ENCODE measurements at places on chromosomes 16 and 17.

GRCh38 chr16:24396350-24397271 is 140.5 kb downstream of the CACNG3 start:
- no peak for DNase-seq

- DNase-seq: no peak
These were observed 97.4 kb upstream of the ZFHX3 start for GRCh38 chr16:73145166-73145880.

DNA sequence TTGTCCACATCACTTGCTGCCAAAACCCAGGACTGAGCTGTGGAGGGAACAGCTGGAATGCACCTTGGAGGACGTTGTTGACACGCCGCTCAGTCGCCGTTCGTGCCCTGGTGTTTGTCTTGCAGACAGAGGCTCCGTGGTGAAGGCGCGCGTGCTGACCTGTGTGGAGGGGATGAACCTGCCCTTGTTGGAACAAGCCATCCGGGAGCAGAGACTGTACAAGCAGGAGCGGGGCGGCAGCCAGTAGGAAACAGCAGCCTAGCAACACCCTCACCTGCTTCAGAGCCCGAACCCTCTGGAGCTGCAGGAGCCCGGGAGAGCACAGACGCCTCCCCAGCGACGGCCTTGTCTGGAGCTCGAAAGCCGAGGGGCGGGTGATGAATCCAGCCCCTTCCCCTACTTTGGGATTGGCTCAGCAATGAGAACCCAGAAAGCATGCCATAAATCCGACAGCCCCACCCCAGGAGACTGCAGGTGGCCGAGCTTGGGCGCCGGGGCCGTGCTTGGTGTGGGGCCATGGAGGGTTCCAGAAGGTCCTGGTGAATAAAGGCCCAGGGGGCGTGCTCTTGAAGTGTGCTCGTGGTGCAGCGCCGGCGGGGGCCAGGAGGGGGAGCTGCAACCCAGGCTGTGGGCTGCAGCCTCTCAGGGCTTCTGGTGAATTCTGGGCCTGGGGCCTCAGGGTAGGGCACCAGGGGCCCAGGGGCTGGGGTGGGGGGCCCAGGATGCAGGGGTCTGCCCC is 470 bp upstream of the CDK3 start:
- DNase-seq: peak; percentile 49

GRCh38 chr17:12580640-12581039 is 85.0 kb upstream of the MYOCD start:
- no peak for DNase-seq

DNA sequence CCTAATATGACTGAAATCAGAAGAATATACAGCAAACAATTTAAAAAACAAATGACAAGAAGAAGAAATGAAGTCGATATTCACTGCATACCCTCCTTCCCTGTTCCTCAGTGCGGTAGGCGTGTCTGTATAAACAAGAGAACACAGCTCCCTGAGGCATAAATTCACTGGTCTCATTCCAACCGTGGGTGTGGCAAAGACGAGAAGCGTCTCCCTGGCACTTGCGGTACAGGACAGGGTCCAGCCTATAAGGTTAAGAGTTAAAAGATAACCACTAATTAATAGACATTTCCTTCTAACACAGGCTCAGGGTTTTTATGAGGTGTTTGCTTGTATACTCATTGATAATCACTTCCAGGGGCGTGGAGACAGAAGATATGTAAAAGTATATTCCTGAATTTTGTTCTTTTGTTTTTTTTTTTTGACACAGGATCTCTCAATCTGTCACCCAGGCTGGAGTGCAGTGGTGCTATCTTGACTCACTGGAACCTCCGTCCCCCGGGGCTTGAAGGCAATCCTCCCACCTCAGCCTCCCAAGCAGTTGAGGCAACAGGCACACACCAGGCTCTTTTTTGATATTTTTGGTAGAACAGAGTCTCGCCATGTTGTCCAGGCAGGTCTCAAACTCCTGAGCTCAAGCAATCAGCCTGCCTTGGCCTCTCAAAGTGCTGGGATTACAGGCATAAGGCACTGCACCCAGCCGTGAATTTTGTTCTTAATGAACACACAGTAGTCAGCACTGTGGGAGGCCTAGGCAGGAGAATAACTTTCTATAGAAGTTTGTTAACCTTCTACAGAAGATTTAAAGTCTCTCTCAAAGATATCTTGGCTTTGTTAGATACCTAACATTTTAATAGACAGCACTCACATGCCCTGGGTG is 59.1 kb upstream of the CLEC18B start:
- no peak for DNase-seq

- DNase-seq: peak; percentile 58
These were observed 9.1 kb upstream of the ARL5C start for GRCh38 chr17:39174920-39175694.

DNA sequence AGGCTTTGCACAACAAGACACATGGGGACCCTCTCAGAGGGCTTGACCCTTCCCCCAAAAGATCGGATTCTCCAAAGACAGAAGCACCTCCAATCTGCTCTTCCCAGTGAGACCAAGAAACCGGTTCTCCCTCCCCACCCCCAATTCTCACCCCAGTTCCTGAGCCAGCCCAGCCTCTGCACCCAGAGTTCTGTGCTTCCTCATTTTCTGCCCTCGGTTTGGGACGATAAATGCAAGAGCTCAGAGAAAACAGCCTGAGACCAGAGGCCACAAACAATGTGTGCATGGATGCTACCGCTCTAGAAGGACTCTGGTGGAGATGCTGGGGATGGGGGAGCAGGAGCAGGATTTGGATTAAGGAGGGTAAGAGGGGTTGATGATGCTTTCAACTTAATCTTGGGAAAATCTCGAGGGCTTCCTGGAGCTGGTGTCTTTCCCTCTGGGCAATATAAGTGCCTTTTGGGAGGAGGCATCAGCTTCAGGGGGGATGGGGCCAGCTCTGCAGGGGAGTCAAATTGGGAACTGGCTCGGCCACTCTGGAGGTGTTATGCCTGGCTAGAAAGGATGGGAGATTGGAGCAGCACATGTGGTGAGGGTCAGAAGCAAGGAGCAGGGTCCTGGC is 6.0 kb downstream of the KRT15 start:
- no peak for DNase-seq

- no peak for DNase-seq
These were observed 14.7 kb downstream of the CDH13 start for GRCh38 chr16:82641336-82641984.

DNA sequence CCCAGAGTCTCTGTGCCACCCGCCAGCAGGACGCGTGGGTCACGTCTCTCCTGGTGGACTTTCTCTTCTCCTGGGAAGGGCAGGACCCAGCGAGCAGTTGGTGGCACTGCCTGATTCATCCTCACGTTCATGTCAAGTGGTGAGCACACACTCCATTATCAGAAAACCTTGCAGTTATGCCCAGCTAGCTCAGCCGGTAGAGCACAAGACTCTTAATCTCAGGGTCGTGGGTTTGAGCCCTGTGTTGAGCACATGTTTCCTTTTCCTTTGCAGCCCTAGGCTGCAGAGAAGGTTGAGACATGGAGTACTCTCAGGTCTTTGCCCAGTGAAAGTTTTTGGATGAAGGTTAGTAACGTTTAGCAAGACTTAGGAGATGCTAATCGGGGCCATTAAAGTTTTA is 8.0 kb downstream of the OR1F1 start:
- DNase-seq: no peak

DNA sequence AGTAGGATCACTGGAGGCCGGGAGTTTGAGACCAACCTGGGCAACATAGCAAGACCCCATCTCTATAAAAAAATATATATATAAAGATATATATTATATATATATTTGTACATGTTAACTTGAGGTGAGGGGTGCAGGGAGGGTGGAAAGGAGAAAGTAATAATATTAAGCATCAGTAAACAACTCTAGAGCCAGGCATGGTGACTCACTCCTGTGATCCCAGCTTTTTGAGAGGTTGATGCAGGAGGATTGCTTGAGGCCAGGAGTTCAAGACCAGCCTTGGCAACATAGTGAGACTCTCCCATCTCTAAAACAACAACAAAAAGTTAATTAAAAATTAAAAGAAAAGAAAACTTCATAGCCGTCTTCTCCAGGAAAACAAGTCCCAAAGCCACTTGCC is 61.7 kb upstream of the SMURF2 start:
- DNase-seq: no peak

- DNase-seq: no peak
These were observed 113.4 kb downstream of the AMFR start for GRCh38 chr16:56312028-56312300.

DNA sequence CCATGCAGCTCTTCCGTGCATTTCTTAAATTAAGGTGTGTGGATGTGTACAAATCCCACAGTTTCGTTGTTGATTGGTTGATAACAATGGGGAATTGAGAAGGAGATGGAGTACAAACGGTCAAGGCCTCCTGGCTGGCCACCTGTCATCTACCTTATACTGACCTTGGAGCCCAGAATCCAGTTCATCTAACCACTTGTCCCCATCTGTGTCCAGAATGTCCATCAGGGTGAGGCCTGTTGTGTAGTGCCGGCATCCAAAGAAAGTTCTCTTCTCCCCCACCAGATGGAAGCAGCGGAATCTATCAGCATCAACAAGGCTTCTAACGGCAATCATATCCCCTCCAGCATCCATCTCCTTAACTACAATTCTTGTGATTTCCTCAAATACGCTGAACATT is 1.5 kb downstream of the GSDMB start:
- DNase-seq: no peak

DNA sequence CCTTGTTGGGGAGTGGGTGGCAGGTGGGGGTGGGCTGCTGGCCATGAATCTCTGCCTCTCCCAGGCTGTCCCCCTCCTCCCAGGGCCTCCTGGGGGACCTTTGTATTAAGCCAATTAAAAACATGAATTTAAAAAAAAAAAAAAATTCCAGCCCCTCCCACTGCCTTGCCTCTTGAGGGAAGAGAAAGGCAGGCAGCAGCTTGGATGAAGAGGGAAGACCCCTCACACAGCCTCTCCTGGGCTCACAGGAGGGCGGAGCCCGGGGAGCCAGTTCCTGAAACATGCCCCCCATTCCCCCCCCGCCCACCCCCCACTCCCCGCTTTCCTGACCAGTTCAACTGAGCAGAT is 1.8 kb upstream of the TCAP start:
- DNase-seq: no peak

GRCh38 chr17:49218941-49219913 is 8.7 kb downstream of the ABI3 start:
- no peak for DNase-seq

DNA sequence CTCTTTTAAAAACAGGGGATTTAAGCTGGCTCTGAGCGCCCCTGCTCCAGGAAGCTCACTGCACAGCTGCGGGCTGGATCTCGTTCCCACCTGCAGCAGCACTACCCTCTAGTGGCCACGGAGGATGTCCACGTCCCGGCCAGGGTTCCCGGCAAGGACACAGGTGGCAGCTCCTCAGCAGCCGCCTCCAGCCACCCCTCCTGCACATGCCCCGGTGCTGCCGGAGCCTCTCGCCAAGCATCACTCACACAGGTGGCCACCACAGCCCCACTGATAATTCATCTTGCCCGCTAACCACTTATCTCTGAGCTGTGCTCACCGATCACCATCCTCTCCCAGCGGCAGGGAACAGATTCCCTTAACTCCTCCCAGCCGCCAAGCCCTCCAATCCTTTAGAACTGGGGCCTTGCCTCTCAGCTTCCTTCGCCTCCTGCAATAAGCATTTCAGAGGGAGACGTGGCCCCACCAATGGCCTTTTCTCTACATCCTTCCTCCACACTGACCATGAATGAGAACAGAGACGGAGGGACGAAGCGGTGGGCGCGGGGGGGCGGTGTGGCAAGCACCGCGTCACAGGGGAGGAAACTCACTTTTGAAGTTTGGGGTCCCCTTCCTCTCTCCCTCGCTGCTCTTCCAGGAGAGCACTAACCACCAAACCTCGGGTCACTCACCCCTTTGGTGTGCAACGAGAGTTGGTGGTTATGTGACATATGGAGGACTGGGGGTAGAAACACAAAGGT is 222.1 kb downstream of the RBFOX3 start:
- no peak for DNase-seq

DNA sequence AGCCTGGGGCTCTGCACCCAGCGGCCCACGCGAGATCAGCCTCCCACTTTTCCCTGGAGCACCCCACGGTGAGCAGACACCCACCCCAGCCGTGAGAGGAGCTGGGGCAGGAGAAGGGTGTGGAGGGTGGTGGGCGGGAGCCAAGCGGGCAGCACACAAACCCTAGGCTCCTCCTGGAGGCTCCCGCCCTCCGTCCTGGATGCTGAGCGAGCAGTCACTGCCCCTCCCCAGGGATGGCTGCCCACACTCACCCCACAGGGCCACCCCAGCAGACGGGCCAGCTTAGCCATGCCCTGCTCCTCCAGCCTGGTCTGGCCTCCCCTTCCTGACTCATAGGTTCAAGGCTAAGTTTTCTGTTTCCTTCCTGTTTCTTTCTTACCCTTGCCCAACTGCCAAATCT is 15.7 kb upstream of the ABCC3 start:
- DNase-seq: no peak

- DNase-seq: no peak
These were observed 6.5 kb downstream of the CALB2 start for GRCh38 chr16:71365021-71365420.

DNA sequence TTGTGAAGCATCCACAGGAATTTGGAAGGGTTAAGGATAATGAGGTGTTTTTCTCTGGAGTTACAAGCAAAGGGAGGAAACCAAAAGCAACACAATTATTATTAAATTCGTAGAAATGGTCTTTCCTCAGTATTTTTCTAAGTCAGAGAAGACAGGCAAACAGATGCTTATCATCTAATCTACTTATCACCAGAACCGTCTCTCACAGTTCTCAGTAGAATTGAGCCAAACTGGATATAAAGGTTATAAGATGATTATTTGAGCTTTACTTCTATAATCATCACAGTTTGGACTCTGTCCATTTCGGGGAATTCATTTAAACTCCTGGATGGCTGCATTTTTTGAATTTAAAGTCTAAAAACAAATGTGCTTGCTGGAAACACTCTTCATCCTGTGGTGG is 245.0 kb downstream of the KCNJ2 start:
- no peak for DNase-seq

GRCh38 chr16:50298075-50298460 is 31.7 kb downstream of the ADCY7 start:
- DNase-seq: no peak

DNA sequence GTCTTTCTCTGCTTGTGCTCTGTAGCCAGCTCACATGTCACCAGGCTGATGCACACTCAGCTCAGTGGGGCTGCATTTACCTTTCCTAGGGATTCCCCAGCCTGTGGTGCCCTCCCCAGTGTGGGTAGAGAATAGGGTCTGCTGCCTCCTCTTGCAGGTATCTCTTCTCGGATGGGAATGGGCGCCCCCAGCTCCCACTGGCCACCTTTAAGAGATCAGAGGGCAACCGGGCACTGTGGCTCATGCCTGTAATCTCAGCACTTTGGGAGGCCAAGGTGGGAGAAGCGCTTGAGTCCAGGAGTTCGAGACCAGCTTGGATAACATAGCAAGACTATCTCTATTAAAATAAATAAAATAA is 3.3 kb downstream of the XYLT2 start:
- DNase-seq: no peak

- DNase-seq: no peak
These were observed 28.3 kb upstream of the FAAP100 start for GRCh38 chr17:81580481-81580880.

DNA sequence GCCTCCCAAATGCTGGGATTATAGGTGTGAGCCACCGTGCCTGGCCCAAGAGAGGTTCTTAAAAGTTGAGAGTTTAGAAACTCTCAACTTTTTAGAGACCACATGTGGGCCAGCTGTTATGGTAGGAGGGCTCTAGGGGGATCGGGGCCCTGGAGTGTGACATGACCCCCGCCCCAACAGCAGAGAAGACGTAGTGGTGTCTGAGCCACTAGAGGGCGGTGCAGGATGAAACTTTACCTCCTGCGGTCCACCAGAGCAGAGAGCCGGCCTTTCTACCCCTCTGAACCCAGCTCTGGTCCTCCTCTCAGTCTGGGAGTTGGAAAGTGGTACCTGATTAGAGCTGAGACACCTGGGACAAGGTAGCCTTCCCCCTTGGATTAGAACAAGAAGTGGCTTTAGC is 7.4 kb downstream of the CDK5RAP3 start:
- peak; percentile 16 for DNase-seq
